ENCODE measurements at places on chromosomes 1 and 21. TPM values are rescaled to one million over a fixed set of nuclear protein-coding genes. Genes with fewer than 3 reads are reported as not detected.

DNA sequence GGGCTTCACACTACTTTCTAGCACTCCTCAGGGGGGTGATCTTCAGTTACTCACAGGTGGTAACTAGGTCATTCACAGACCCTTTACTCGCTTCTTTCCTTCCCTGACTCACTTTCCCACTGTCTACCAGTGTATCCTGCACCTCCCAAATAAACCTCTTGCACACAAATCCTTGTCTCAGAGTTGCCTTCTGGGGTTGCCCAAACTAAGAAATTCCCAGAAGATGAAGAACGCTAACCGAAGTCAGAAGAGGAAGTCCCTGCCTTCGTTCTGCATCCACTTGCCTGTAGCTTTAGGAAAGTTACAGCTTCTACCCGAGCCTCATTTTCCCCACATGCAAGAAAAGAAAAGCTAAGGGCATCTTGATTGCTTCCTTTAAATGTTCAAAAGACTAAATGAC is 11.9 kb upstream of the PADI4 start:
- no peak for DNase-seq
- H3K36me3 ChIP-seq = no peaks in the 10 kb centered on the region
- H3K4me3 ChIP-seq = no peak overlapping the region
- no peaks in the 10 kb centered on the region for H3K4me1 ChIP-seq
- no peak overlapping the region for H3K27ac ChIP-seq
- no peaks in the 10 kb centered on the region for H3K27me3 ChIP-seq

DNA sequence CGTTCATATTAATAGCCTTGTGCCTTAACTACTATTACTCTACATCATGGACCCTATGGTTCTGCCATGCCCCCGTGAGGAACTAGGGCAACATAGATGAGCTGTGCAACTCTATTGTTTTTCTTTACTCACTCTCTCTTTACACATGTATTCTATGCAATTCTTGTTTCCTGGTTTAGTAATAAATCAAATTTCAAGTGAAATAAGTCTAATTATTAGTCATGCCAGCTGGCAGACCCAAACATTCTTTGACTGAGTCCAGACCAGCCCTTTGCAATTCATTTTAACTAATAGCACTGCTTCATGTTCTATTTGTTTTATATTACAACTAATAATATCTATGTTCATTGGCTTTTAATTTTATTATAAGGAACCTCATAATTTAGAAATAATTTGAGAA is 789.3 kb upstream of the ADAMTS5 start:
- H3K27me3 ChIP-seq = no peaks in the 10 kb centered on the region
- no peak overlapping the region for H3K4me3 ChIP-seq
- H3K36me3 ChIP-seq = no peaks in the 10 kb centered on the region
- no peaks in the 10 kb centered on the region for H3K4me1 ChIP-seq
- H3K27ac ChIP-seq = no peak overlapping the region

Gene ETV3L
- total RNA-seq = not detected

DNA sequence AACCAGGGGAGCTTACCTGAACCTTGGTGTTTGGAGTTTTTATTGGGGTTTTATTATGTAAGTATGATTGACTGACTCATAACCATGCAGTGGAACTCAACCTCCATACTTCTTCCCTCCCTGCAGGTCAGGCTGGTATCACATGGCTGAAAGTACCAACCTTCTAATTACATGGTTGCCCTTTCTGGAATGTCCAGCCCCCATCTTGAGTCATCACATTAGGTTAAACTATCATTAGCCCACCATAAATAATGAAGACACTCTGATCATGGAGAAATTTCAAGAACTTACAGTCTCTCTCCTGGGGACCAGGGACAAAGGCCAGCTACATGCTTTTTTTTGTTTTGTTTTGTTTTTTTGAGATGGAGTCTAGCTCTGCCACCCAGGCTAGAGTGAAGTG is 19.2 kb upstream of the DPH5 start:
- H3K27ac ChIP-seq = no peak overlapping the region
- H3K4me3 ChIP-seq = no peak overlapping the region
- no peaks in the 10 kb centered on the region for H3K36me3 ChIP-seq
- no peaks in the 10 kb centered on the region for H3K4me1 ChIP-seq
- DNase-seq = no peak
- no peaks in the 10 kb centered on the region for H3K27me3 ChIP-seq

- H3K27ac ChIP-seq = no peak overlapping the region
- H3K4me3 ChIP-seq = no peak overlapping the region
- H3K36me3 ChIP-seq = no peaks in the 10 kb centered on the region
- H3K27me3 ChIP-seq = no peaks in the 10 kb centered on the region
These were observed 75.3 kb downstream of the ROR1 start for GRCh38 chr1:63849149-63849548.

DNA sequence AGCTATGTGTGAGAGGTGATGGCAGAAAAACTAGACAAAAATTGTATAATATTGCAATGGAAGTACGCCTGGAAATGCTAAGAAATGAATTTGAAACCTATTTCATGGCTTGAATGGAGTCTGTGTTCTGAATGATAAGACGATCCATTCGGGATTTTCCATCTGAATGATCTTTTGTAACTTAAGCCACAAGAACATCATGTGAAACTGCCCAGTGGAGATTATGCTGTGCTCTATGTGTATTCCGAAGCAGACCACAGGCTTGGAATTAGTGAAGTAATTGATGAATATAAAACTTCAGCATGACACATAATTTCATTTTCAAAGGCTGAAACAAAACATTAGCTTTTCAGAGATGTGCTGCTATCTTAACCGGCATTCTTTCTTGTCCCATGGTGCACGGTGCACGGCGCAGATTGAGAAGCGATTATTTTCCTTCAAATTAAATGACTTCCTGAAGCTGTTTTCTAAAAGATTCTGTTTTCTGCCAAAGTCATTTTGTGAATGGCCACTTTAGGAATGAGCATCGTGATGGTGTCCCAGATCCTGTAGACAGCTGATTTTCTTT is 652.9 kb downstream of the PLA2G4A start:
- no peak overlapping the region for H3K4me3 ChIP-seq
- no peaks in the 10 kb centered on the region for H3K36me3 ChIP-seq
- H3K27ac ChIP-seq = no peak overlapping the region
- no peak for DNase-seq

GRCh38 chr21:35615325-35615724 is 445.0 kb downstream of the SETD4 start:
- H3K4me3 ChIP-seq = no peak overlapping the region
- no peak for DNase-seq
- no peaks in the 10 kb centered on the region for H3K27me3 ChIP-seq
- H3K27ac ChIP-seq = no peak overlapping the region
- H3K36me3 ChIP-seq = no peaks in the 10 kb centered on the region
- H3K4me1 ChIP-seq = no peaks in the 10 kb centered on the region

DNA sequence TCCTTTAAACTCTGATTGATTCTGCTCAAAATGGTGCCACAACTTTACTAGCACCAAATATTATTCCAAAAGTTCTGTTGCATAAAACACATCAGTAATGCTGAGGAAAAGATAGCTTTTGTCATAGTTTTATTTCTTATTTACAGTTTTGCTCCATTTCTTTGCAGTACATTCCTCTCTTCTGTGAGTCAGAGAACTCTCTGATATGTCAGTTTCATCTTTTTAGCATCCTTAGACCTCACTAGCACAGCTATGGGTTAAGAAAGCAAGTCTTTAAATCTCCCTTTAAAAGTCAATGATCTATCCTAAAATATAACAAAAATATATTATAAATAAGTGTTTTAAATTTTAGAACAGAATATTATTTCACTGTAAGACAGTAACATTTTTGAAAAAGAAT is 356.6 kb upstream of the SNX7 start:
- no peaks in the 10 kb centered on the region for H3K36me3 ChIP-seq
- no peaks in the 10 kb centered on the region for H3K27me3 ChIP-seq

GRCh38 chr1:30321996-30322858 is 401.2 kb downstream of the MATN1 start:
- no peaks in the 10 kb centered on the region for H3K4me1 ChIP-seq
- no peak overlapping the region for H3K4me3 ChIP-seq
- H3K27me3 ChIP-seq = peaks cover 5% of the 10 kb centered on the region
- no peaks in the 10 kb centered on the region for H3K36me3 ChIP-seq
- no peak overlapping the region for H3K27ac ChIP-seq
- DNase-seq = no peak

DNA sequence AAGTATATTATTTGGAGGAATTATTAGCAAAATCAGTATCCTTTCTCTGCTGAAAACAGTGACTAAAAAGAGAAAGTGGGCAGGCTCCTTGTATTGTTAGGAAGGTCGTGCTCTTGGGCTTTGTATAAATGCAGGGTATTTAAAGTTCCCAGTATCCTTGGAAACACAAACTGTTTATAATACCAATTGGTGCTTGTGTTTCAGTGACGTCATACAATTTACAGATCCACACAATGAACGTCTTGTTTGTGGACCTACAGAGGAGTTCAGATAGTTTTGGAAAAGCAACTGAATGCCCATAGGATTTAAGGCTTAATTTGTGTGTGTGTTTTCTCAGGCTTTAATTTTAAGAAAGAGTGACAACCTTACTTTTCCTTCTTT is 168.2 kb downstream of the RASAL2 start:
- H3K27ac ChIP-seq = no peak overlapping the region
- DNase-seq = no peak
- H3K4me1 ChIP-seq = no peaks in the 10 kb centered on the region

- no peak overlapping the region for H3K4me3 ChIP-seq
- no peak for DNase-seq
- H3K27me3 ChIP-seq = no peaks in the 10 kb centered on the region
- no peaks in the 10 kb centered on the region for H3K36me3 ChIP-seq
- H3K27ac ChIP-seq = no peak overlapping the region
These were observed 204.1 kb downstream of the CRB1 start for GRCh38 chr1:197472141-197472540.

DNA sequence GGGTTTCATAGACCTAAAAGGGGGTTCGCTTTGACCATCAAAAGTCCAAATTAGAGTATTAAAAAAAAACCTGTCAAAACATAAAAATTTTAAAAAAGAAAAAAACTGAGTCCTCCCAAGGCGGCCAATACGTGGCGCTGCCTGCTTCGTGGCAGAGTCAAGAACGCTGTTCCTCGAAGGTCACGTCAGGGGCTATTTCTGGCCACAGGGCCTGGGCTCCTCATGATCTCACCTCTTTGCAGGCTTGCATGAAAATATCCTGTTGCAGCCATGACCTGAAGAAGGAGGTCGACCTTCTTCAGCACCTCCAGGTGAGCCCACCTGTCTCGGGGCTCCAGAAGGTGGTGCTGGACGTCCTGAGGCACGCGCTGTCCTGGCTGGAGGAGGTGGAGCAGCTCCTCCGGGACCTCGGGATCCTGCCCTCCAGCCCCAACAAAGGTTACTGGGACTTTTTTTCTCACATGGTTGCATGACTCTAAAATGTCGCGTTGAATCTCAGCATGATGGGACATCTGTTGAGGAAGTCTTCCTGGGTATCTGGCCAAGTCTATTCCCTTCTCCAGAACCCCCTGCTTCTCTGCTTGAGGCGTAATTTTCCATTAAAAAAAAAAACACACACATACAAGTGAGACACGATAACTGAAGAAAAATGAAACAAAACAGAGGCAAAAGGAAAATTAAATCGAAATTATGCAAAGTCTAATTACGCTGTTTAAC is 80.4 kb upstream of the EFHD2 start:
- H3K36me3 ChIP-seq = no peaks in the 10 kb centered on the region
- no peaks in the 10 kb centered on the region for H3K27me3 ChIP-seq
- no peak overlapping the region for H3K27ac ChIP-seq
- H3K4me3 ChIP-seq = no peak overlapping the region
- no peaks in the 10 kb centered on the region for H3K4me1 ChIP-seq

Gene CD1D
- total RNA-seq = 0.96 TPM

DNA sequence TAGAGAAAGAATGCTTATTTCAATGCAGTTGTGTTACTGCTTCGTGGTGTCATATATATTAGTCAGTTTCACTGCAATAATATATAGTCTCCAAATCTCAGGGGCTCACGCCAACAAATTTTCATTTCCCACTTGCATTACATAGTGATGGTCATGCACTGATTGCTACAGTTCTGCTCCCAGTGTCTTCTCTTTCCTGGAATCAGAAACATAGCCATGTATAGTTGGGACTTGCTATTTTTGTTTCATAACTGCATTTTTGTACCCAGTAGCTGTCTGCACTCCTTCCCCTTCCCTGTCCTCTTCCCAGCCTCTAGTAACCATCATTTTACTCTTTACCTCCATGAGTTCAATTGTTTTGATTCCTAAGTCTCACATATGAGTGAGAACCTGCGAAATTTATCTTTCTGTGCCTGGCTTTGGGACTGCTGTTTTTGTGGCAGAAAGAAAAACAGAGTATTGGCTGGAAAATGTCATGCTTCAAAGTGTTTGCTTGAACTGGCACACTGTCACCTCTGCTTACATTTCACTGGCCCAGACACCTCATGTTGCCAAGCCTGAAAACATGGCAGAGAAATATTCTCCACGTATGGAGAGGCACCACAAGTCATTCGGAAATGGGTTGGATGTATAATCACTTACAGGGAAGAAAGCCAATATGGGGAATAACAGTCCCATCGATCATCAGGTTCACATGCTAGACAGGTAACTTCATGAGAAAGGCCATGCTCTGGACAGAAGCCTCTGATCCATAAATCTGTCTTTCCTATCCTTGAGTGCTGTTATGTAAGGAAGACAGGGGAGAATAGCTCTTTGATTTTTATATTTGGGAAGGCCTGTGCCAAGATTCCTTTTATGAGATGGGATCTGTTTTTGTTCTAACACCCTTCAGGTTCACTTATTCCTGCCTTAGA is 60.4 kb upstream of the BACH1 start:
- no peaks in the 10 kb centered on the region for H3K27me3 ChIP-seq
- no peaks in the 10 kb centered on the region for H3K4me1 ChIP-seq
- peak overlapping the region; percentile 3 for H3K27ac ChIP-seq
- no peaks in the 10 kb centered on the region for H3K36me3 ChIP-seq

DNA sequence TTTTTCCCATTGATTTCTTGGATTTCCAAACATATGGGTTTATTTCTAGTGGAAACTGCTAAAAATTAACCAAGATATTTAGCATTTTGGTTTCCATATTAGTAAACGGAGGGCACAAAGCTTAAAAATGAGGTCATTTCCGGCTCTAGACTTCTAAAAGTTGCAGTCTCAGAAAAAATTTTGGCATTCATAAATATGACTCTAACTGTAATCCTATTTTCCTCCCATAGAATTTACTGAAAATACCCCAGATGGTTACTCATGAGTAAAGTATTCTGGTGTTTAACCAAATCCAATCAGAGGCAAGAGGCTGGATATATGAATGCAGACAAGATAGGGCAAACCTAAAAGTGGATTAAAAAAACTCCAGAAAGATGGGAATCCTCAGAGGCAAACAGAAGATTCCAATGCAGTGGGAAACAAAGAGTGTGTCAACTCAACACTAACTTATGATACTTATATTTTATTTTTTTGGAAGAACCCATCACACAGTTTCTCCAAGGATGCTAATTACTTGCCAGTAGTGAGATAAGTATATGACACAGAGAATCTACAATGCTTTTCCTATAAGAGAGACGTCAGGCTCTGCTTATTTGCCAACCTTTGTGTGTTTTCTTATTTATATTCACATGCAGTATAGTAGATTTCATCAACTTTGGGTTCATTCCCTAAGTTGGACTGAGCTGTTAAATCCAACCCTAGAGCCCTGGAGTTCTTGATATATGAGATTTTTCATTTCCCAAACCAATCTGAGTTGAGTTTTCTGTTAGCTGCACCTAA is 90.1 kb upstream of the BCL10 start:
- no peaks in the 10 kb centered on the region for H3K27me3 ChIP-seq
- H3K4me3 ChIP-seq = no peak overlapping the region

Gene SLC35E2B
- total RNA-seq = 37.3 TPM

All from breast epithelium (tissue), 4 donors.